Natural killer cell (primary cell): ENCODE measurements at places on chromosomes 3 and 15. TPM values are rescaled to one million over a fixed set of nuclear protein-coding genes. Genes with fewer than 3 reads are reported as not detected.
A peak's percentile ranks its signal among the peaks of the same experiment; 100 is the strongest.

DNA sequence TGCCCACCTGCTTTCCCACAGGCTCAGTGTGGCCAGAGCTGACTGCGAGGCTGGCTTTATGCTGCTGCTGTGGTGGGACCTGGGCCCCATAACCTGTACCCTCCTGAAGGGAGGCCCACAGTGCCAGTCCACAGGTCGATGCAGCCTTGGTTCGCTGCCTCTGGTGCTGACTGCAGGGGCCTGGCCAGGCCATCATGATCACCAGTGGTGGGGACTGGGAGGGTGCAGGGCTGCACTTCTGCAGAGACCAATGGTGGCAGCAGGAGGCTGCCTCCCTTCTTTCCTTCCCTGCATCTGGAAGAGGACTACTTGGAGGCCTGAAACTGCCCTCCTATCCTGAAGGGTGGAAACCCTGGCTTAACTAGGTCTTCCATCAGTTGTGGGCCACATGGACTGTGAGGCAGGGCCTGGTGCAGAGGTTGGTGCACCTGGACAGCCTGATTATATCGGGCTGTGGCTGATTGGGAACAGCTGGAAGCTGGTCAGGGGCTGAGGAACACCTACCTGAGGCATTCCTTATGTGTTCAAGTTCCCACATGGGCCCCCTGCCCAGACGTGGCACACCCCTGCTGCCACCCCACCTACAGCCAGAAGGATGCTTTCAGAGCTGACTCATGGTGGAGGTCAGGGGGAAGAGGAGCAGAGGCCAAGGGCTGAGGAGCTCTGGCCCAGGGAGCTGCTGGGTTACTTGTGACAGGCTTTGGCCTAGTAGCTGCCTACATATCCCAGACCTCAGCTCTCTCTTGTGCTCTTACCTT is 29.8 kb downstream of the POMGNT2 start:
- DNase-seq = no peak

GRCh38 chr15:62083194-62084154 is 16.7 kb downstream of the C2CD4A start:
- DNase-seq = no peak

The BLM gene
- total RNA-seq = 14.1 TPM

DNA sequence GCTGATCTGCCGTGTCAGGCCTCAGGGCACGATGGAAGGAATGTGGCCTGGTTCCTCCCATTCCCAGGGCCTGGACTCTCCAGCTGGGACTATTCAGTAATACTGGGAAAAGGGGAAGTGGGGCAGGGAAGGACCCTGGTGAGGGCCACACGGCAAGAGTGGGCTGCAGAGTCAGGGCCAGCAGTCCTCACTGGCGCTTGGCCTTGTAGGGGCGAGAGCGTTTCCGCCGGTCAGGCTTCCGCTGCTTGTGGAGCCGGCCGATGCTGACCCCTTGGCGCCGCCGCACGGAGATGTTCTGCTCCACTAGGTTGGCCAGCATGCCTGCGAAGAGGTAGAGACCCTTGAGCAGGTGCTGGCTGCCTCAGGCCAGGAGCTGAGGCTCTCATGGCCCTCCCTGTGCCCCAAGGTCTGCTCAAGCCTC is 42.8 kb downstream of the SEMA3G start:
- no peak for DNase-seq

DNA sequence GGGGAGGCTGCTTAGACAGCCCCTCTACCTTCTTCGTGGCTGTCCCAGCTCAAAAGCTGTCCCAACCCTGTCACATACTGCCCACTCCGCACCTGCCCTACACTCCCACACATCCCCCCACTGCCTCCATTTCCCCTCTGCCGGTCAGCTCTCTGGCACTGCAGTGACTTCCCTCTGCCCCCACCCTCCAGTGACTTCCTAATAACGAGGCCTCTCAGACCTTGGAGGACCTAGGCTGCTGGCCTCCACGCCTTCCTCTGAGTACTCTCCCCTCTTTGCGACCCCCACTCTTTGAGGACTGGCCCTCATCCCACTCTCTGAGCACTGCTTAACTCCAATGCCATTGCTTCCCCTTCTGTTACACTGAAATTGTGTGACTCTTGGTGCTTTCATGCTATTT is 45.3 kb downstream of the KY start:
- DNase-seq = no peak

DNA sequence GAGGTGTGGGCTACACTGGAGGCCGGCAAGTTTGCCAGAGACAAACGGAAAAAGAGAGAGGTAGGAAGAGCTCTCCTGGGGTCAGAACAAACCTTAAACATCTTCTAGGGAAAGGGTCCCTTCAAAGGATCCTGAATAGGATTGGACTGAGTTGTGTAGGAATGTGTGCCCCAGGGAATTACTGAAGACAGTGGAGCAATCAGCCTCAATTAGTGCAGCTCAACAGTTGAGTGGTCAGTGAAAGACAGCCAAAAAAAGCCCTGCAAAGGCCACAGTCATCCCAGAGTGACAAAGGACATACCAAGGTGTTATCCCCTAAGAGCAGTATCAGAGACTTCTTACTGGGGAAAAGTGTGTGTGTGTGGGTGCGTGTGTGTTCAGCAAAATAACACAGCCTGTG is 70.3 kb downstream of the NUP210 start:
- no peak for DNase-seq

DNA sequence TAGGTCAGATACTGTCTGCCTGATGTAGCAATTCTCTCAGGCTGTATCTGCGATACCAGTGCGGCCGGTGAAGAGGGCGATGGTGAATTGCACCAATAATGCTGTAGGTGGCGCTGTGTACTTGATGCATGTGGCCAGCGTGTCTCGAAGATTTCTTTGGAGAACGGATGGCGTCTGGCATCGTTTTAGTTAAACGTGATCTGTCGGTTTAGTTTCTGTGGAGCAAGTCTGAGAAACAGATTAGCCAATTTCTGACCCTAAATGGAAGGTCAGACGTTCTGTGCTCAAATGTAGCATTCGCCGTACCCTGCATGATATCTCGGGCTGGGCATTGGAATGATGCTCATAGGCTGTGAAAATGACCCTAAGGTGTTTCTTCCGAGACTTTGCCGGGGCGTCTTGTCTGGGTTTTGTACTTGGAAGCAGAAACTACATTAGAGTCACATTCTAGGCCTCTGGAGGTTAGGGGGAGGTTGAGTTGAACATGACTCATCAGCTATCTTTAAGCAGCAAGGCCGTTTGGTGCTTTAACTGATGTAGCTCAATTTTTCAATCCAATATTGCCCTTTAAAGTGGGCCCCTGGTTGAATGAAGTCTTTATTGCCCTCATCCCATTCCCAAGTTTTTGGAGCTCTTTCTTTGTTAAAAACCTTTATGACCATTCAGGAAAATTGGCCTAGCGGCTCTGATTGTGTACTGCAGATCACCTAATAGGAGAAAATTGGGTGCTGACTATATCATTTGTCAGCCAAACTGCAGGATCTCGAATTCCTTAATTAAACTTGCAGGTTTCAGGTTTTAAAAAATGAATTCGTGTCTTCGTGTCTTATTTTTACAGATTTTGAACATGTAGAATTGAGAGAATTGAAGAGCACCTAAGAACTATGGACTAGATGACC is 80.0 kb downstream of the SQOR start:
- no peak for DNase-seq

DNA sequence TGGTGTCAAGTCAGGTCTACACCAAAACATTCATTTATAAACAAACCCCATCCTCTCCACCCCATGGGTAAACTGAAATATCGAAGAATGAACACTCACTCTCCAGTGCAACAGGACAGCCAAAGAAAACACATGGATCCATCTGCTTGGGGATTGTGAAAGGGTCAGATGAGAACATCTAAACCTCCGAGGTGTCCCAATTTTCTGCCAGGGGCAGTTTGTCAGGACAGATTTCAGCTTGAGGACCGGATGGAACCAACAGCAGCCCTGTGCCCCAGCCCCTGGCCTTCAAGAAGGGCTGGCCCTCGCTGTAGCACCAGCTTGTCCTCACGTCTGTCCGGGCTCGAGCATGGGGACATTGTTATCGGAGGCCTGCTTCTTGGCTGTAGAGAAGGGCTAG is 45.5 kb downstream of the PCSK6 start:
- DNase-seq = no peak

DNA sequence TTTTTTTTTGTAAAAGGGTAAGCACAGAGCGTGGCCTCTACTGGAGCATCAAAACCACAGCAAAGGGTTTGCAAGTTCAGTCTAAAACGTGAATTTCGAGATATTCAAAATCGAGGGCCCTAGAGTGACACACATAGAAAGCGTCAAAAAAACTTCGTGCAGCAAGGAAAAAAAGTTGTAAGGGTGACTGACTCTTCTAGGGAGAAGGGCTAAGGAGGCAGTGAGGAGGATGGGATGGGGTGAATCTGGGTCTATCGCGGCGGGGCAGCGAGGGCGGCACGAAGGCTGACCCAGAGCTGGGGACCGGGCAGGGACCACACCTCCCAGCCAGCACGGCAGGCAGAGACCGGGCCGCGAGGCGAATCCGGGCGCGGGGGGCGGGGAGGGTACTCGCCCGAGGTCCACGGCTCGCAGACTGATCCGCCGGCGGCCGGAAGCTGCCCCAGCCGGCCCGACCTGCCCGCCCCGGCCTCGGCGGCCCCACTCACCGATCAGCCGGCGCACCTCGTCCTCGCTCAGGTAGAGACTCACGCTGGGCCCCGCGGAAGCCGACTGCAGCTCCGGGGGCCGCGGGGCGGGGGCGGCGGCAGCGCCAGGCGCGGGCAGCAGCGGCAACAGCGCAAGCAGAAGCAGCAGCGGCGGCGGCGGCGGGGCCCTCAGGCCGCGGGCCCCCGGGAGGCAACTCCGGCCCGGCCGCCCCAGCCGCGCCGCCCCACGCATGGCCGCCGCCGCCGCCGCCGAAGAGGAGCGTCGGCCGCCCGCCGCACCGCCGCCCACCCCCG is 533 bp downstream of the RYK start:
- DNase-seq = peak; percentile 72

DNA sequence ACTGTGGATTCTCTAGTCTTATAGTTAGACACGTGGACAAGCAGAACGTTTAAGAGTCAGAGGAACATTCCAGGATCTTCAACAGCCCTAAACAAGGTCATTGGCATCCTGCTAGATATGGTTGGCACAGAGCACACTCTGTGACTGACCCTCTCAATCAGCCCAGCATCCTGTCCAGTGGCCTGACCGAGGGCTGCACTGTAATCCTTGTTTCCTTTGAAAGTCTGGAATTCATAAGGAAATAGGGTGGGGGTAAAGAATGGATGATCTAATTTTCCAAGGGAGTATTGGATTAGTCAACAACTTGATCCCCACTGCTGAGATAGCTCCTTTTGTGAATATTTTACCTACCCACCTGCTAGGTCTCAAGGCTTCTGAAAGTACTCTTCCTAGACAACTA is 94.5 kb upstream of the DLG1 start:
- DNase-seq = no peak

DNA sequence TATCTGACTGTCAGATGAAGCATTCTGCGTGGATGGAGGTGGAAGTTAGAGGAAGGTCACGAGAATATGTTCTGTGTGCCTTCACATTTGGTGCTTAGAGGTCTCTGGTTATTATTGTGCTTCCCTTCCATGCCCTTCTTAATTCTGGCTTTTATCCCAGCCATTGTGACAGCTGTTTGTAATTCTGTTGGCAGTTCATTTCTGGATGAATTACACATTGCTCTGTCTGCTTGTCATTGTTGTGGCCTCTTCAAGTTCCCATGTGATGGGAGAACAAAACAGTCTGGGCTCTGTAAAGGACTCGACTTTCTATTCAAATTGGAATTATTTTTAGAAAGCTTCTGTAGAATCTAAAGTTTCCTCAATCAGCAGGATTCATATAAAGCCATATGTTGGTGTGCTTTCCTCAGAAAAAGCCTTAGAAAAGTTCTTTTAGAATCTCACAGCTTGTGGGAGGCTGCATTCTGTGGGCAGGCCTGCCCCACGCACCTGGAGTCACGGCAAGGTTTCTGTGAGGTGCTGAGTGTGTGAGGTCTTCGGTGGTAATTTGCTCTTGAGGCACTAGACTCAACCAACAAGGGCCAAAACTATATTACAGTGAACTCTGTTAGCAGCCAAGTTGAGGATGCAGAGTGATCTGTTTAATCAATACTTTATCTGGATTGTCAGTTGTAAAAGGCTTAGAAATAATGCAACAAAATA is 397.4 kb upstream of the AZI2 start:
- no peak for DNase-seq

DNA sequence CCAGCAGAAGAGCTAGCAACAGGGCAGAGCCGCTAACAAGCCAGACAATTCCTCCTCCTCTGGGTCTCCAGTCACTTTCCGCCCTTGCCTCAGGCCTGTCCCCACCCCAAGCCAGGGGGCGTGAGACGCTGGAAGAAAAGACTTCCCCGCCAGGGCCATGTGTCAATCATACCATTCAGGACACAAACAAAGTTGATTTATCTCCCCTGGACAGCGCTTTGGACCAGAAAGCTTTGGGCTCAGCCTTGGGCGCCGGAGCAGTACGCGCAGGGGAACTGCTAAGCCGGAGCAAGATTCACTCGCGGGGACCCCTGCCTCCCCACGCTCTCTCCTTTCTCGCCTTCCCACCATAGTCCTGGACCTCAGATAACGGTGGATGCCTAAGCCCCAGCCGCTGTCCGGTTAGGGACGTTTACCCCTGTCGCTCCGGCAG is 479 bp downstream of the LRRC2 start:
- DNase-seq = no peak

- DNase-seq = no peak
Observed at GRCh38 chr3:185734725-185735096, 90.1 kb downstream of the IGF2BP2 start.

The WNT7A gene
- total RNA-seq = not detected

- no peak for DNase-seq
Observed at GRCh38 chr3:194933465-194933864, 247.8 kb downstream of the FAM43A start.

The CLSTN2 gene
- not detected for total RNA-seq

GRCh38 chr3:187739094-187739560 is 6.1 kb downstream of the BCL6 start:
- DNase-seq = no peak

DNA sequence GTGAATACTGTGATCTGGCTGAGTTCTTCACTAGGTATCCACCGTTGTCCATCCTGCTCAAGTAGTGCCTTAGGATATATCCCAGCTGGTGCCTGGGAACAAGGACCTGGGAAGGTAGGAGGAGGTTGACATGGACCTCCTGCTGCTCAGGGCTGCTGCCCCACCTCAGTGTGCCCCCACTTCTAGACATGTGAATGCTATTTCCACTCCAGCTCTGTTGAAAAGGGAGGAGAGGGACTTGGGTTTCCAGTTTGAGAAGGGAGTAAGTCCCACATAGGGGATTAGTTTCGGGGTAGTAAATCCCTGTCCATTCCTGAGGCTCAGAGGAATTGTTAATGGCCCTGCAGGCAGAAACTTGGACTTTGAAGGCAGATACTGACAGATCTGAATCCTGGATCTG is 32.9 kb upstream of the ETV5 start:
- no peak for DNase-seq

GRCh38 chr3:70603103-70603502 is 290.7 kb upstream of the MDFIC2 start:
- DNase-seq = no peak

DNA sequence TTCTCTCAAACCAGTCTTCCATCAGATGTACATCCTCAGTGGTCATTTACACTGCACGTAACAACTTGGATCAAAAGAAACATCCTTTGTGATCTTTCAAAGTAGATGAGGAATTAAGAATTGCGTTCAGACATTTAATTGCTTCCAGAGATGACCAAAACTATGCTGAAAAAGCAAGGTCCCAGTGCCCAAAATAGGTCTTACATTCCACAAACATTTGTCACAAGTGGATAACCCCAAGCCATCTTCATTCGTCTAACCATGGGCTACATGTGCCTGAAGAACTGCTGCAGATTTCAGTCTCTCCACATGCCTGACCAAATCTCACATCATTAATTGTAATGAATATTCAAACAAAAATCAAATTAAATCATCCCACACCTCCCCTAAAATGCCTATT is 273.6 kb downstream of the SHOX2 start:
- DNase-seq = no peak

- no peak for DNase-seq
Observed at GRCh38 chr3:3853544-3853943, 54.3 kb downstream of the LRRN1 start.

The PCSK6 gene
- 2.4 TPM for total RNA-seq
